Endodermal cell (in vitro differentiated cells): ENCODE measurements at places on chromosomes 12 and 14.

DNA sequence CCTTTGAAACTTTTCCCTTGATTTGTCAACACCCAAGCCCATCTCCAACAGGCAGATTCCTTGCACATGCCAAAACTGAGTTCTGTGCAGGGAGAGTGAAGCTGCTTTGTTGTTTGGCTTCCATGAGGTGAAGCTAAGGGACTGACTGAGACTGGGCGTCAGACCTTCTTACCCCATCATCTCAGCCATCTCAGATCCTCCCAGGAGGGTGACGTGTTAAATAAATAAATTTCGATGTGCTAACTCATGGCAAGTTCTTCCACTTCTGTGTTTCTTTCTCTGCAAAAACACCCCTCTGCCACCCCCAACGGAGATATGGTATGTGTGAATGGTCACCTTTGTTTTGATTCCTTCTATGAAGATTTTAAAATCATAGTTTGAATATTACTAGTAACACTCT, 17.8 kb downstream of the UTP20 start:
- DNase-seq: no peak

DNA sequence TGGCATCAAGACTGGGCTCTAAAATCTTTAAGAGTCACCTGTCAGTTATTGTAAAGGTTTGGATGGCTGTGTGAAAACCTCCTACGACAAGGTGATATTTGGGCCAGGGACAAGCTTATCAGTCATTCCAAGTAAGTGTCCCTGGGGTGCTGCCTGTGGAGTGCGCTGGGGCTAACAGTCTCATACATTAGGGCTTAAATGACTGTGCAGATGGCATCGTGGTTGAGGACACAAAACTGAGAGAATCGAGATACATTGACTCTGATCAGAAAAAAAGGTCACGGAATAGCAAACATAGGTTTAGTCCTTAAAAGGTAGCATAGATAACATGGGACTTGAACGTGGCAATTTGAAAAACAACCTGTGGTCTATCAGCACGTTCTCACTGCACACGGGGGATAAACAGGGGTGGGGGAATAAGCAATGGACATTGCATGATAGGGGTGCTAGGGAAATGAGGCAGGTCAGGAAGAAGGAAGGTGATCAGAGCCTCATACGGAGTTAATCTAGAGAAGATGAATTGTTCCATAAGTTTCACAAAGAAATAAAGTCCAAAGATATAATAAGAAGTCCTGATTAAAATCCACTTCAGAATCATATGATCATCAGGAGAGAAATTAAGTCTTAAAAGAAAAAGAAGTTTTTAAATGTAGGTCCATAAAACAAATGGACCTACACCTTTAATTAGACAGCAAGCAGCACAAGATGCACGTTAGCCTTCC, 100.3 kb downstream of the DAD1 start:
- no peak for DNase-seq

- DNase-seq: no peak
Observed at GRCh38 chr14:71242237-71242748, 335.0 kb downstream of the PCNX1 start.

- peak; percentile 35 for DNase-seq
Observed at GRCh38 chr14:100619396-100620254, 32.4 kb upstream of the BEGAIN start.

- peak; percentile 21 for DNase-seq
Observed at GRCh38 chr12:95230313-95230712, 12.7 kb downstream of the VEZT start.

GRCh38 chr14:100341301-100342031, 18.3 kb downstream of the SLC25A47 start:
- no peak for DNase-seq

DNA sequence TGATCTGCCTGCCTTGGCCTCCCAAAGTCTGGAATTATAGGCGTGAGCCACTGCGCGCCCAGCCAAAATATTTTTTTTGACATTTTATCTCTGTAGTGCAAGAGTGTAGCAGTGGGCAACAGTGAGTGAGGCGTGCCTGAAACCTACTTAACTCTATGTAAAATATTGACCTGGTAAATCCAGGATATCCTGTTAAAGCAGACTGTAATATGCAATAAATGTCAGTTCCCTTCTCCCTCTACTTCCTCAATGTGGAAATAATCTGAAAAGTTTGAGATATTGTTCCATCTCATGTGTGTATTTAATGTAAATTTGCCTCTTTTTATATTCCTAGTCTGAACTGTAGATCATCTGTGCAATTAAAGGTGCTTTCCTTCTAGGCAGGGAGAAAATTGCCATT, 9.5 kb upstream of the CDK17 start:
- no peak for DNase-seq

DNA sequence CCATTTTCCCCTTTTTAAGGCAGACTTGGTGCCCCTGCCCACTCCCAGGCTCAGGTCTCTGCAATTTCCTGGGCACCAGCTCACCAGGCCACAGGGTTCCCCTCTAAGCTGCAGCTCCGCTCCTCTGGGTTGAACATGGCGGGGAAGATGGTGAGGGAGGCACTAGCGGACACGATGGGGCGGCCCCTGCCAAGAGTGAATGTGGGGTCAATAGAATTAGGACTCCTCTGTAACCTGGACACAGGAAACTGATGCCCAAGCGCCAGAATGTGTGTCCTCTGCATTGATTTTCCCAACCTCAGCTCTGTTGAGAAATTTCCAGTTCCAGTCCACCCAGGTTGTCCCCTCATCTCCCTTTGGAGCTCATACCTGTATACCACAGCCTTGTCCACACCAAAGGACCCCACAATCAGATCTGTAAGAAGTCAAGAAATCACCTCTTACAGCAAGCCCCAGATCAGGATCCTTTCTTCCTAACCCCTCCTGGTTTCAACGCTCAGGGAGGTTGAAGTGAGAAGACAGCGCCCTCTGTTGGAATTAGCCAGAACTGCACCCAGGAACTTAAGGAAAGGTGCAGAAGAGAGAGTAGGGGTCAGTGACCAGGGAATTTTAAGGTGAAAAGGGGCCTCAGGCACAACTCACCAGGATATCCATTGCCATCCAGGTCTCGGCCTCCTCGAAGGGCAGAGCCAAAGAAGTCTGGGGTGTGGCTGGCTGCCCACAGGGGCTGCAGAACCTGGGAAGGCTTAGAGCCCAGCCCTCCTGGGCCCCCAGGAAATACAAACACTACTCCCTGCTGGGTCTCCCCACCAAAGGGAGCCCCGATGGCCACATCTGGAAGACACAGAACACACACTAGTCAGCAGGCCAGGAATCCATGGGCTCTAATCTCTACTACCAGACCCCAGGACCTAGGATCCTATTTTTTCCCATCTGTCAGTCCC, 14.7 kb downstream of the ITGA5 start:
- DNase-seq: peak; percentile 97

GRCh38 chr12:45351921-45352670, 136.2 kb downstream of the ANO6 start:
- DNase-seq: no peak

DNA sequence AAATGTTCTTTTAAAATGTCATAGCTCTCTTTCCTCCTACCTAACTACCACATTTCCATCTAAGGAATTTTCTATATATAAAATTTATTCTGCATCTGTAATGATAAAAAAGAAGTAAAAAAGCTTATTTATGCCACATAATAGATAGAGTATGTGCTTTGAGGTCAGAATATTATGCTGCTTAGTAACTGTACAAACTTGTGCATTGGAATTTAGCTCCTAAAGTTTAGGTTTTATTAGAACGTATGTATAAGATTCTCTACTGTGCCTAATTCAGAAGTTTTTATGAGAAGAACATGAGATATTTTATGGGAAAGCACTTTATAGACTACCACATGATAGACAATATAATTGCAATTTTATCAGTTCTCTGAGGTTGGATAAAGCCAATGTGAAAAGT, 384.6 kb downstream of the SLC16A7 start:
- no peak for DNase-seq

- DNase-seq: no peak
Observed at GRCh38 chr12:88182416-88182815, 40.3 kb downstream of the TMTC3 start.

DNA sequence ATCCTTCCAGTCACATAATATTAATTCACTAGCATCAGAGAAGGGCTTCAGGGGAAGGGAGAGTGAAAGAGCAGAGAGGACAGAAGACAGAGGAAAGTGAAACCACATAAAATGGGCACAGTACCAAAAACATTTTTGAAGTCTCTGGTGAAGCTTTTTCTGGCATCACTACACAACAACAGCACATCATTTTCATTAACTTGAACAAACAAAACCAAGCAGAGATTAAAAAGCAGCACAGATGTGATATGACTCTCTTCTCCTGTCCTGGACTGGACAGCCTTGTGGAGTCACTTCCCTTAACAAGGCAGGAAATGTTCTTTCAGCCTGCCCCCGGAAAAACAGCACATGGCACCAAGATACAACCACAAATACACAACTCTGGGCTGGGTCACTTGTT, 112.0 kb downstream of the TSPAN8 start:
- no peak for DNase-seq

DNA sequence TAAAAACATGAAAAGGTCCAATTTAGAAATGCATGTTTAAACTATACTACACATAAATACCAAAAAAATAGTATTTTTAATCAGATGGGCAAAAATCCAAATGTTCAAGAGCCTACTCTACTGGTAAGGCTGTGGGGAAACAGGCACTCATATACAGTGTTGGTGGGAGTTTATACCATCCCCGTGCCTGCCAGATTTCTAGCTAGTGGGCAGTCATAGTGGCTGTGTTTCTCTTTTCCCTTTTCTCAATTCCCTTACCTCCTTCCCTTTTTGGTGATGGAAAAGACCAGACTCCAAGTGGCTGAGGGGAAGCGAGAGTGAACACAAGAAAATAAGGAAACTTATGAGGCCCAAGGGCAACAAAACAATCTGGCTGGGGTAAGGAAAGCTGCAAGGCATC, 14.7 kb downstream of the ZNF641 start:
- no peak for DNase-seq

- no peak for DNase-seq
Observed at GRCh38 chr14:87952307-87953094, 40.5 kb downstream of the GALC start.

- DNase-seq: no peak
Observed at GRCh38 chr14:54356172-54356571, 40.6 kb upstream of the CDKN3 start.

GRCh38 chr12:113448873-113449272, 22.8 kb downstream of the LHX5 start:
- DNase-seq: no peak

- DNase-seq: no peak
Observed at GRCh38 chr14:94119071-94119470, 8.5 kb downstream of the IFI27 start.

DNA sequence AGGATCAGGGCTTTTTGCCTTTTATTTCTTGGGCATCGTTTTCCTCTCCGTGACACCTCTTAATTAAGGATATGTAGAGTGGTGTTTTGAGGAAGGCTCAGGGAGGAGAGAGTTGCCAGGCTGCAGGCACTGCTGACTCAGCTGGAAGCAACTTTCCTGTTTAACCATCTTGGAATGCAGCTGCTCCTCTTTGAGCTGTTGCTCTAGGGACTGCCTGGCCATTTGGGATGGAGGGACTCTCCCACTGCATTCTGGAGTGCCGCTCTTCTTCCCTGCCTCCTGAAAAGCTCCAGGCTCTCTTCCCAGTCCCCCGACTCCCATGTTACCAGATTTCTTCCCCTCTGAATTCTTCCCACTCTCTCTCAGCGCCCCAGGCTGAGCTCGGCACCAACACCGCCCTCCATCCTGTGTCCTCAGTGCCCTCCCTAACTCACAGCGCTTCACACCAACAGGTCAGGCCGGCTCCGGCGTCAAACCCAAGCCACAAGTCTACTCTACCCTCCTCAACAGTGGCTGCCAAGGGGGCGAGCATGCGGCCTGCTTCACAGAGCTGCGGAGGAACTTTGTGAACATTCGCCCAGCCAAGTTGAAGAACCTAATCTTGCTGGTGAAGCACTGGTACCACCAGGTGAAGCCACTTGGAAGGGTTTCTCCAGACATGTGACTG, 5.9 kb downstream of the OAS3 start:
- DNase-seq: peak; percentile 58

DNA sequence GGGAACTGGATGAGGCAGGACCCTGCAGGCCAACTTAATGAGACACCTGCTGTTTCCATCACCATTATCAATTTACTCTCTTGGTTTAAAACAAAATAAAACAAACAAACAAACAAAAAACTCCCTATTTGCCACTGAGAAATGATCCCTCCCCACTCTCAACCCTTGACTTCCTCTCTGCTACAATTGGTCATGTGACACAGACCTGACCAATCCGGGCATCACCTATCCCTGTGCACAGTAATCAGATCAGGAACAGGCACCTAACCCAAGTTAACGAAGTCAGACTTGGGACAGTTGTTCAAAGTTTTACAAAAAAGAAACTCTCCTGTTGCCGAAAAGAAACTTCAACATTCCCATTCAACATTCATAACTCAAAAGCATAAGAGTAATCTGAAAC, 58.4 kb downstream of the NELL2 start:
- DNase-seq: no peak

DNA sequence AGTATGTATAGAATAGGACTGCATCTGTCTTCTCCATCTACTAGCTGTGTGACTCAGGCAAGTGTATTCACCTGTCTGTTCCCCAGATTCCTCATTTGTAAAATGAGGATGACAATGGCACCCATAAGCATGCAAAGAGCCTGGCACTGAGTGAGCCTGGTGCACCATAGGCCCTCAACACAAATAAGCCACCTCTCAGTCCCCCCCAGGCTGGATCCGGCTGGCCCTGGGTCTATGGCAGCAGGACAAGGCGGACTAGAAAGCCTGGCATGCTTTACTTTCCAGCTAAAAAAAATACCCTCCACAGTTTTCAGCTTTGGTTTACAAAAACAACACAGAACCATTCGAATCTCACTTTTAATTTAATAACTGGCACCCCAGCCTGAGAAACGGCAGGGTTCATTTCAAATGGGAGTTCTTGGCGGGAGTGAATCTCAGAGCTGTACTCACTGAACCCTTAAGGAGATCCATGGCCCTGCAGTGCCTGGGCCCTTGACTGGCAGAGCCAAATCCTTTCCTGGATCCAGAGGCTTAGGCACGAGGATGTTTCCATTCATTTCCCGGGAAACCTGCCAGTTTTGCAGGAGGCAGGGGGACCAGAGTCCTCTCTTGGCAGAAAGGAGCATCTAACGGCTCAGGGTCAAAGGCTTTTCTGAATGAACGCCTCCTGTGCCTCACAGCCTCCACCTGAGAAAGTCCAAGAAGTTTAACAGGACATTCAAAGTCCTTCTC, 17.7 kb downstream of the SYNE3 start:
- no peak for DNase-seq

- DNase-seq: no peak
Observed at GRCh38 chr14:83164016-83164415, 1630.4 kb upstream of the SEL1L start.

- no peak for DNase-seq
Observed at GRCh38 chr14:69331206-69331605, 66.9 kb downstream of the ERH start.

DNA sequence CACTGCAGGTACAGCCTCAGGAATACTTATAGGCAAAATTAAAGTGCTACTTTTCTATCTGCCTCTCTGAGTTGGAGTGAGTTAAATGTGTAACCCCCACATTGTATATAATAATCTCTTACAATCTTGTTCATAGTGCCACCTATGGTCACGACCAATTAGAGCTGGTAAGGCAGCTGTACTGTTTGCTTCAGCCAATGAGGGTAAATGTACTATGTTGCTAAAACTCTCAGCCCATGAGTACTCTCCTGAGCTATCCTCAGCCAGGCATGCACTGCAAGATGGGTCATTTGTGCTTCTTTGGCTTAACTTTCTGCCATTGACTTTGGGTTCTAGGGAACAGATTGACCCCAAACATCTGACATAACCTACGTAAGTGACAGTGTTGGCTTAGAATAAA, 15.0 kb upstream of the MDM2 start:
- peak; percentile 76 for DNase-seq
